ENCODE measurements at places on chromosomes 6 and 20.
A peak's percentile ranks its signal among the peaks of the same experiment; 100 is the strongest.

DNA sequence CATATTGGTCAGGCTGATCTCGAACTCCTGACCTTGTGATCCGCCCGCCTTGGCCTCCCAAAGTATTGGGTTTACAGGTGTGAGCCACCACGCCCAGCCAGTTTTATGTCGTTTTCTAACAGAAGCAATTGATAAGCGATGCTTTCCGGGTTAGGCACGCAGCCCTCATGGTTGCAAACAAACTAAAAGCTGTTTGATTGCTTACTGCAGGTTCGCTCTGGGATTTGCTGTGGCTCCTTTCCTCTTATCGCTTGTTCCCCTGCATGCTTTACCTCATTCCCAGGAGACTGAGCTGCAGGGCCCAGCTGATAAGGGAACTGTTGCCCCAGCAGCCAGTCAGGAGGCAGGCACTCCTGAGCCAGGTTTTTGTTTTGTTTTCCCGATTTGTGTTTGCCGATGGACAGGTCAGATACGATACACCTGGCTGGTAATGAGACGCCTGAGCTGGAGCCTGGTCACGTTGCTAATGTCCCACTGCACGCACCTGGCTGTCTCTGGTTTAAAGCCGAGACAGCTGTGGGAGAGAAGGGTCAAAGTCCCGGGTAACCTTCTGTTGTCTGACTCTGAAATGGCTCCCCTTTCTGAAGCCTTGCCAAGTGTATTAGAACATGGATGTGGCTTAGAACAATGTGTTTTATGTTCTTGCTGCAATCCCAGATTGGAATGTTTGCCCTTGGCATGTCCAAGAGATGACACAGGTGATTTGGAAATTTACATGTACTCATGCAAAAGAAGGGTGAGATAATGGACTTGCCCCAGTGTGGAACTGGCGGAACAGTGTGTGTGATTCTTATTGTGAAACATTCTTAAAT, 19.9 kb downstream of the DSP start:
- no peak for DNase-seq

GRCh38 chr6:38134704-38135088, 315.2 kb downstream of the ZFAND3 start:
- DNase-seq = no peak

- DNase-seq = no peak
These were observed 1097.1 kb downstream of the KIF16B start for GRCh38 chr20:15476186-15476585.

DNA sequence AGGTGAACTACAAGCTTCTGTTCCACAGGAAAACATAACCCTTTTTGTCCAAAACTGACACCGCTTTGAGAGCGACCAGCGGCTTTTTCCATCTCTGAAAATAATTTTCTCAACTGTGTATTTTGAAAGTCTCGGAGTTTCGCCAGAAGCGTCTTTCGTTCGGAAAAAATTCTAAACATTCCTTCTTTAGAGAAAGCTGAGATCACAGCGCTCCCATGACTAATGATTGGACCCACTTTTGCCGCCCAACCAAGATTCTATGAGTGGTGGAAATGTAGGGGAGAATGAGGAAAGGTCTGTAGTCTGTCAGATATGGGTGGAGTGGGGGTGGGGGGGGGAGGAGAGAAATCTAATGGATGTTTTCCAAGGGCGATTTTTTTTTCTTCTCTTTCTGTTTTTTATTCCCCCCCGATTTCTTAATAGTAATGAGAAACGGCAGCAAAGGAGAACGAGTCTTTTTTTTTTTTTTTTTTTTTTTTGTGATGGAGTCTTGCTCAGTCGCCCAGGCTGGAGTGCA, 189.3 kb downstream of the TRIM27 start:
- no peak for DNase-seq

- no peak for DNase-seq
These were observed 77.8 kb downstream of the TFAP2C start for GRCh38 chr20:56706867-56707360.

- peak; percentile 21 for DNase-seq
These were observed at the start of gene C6orf62 for GRCh38 chr6:24719125-24719971. Gene C6orf62, minus strand, starts transcription at chr6:24719154. Its CDS starts 486 bp downstream, at chr6:24718668.

GRCh38 chr6:153106021-153106420, 25.1 kb downstream of the RGS17 start:
- no peak for DNase-seq

- no peak for DNase-seq
These were observed 382.1 kb downstream of the HACE1 start for GRCh38 chr6:104477569-104477968.

DNA sequence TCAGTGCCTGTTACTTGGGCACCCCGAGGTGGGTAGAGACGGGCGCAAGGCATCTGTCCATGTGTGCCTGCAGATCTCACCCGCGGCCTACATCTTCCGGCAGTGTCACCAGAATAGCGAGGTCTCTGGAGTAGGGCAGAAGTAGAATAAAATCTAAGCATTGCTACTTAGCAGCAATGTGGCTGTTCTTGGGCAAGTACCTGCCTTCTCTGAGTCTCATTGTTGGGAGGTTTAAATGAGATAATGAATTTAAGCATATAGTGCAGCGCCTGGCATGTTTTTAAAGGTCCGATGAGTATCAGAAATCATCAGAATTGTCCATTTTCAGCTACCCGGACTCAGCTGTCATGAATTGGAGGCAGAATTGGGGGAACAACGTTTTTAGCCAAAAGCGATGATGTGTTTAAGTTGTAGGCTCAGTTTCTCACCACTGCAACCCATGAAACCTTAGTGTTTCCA, 800 bp downstream of the ABCC10 start:
- DNase-seq = no peak

GRCh38 chr6:16511040-16511660, 250.1 kb downstream of the ATXN1 start:
- no peak for DNase-seq

GRCh38 chr20:9235518-9235917, 166.6 kb downstream of the PLCB4 start:
- DNase-seq = no peak

DNA sequence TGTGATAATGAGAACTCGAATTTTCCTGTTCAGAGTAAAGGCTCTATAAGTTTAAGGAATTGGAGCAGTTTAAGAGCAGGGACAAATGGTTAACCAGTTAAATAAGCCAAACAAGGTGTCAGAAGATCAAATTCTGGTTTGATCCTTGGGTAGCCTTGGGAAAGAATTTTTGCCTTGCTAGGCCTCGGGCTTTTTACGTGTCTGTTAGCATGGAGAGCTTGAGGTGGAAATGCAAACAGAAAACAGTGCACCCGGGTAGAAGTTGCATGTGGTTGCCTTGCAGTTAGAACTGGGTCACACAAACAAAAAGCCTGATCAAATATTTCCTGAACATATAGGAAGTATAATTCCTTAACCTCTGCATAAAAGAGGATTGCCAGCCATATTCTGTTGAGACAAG, 58.3 kb downstream of the RIN2 start:
- DNase-seq = no peak

DNA sequence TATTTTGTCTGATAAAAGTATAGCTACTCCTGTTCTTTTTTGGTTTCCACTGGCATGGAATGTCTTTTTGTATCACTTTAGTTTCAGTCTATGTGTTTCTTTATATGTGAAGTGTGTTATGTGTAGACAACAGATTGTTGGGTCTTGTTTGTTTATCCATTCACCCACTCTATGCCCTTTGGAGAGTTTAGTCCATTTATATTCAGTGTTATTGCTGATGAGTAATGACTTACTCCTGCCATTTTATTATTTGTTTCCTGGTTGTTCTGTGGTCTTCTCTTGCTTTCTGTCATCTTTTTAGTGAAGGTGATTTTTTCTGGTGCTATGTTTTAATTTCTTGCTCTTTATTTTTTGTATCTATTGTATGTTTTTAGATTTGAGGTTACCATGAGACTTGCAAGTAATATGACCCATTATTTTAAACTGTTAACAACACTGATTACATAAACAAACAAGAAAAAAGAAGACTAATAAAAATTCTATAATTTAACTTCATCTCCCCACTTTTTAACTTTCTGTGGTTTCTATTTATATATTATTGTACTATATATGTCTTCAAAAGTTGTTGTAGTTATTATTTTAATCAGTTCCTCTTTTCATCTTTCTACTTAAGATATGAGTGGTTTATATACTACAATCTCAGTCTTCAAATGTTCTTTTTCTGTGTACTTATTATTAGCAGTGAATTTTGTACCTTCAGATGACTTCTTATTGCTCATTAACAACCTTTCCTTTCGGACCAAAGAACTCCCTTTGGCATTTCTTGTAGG, 323.4 kb downstream of the BTBD9 start:
- no peak for DNase-seq

- no peak for DNase-seq
These were observed 79.4 kb downstream of the BMP6 start for GRCh38 chr6:7805078-7805849.

DNA sequence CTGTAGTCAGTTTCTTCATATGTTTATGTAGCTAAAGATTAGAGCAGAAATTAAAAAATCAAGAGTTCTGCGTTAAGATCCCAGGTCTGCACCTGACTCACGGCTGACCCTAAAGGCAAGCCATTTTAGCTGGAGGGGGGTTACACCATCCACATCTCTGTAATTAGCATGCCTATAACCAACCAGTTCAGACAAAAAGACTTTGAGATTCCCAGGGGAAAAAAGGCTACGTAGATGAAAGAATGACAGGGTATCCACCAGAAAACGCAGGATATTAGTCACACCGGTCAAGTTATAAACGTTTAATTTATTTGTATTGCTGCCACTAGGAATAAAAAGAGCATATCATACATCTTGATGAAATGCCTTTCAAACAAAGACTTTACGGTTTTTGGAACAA, 299.1 kb downstream of the FOXC1 start:
- no peak for DNase-seq

GRCh38 chr6:118307581-118307980, 240.5 kb upstream of the PLN start:
- DNase-seq = no peak

- no peak for DNase-seq
These were observed 422.6 kb downstream of the HTR1B start for GRCh38 chr6:77040568-77041195.
